GDM1 (cell line): ENCODE measurements at places on chromosomes 4 and X.

DNA sequence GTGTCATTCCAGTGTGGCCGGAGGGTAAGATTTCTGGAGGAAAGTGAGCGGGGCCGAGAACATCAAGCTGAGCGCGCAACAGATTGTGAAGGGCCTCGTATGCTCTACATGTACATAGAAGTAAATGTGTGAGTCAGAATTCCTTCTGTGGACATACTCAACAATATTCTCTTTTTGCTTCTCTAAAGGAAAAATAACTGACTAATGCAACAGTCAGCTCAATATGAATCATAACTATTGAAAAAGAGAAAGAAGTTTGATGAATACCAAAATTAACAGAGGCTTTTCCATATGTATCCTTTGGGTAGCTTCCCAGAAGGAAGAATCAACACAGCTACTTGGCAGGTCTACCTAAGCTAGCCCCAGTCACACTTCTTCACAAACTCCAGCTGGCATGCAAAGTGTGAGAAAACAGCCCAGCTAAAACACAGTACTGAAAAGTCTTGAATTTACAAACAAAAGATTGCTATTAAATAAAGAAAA lies 87.5 kb upstream of the ZFP42 start:
- no peak for DNase-seq

DNA sequence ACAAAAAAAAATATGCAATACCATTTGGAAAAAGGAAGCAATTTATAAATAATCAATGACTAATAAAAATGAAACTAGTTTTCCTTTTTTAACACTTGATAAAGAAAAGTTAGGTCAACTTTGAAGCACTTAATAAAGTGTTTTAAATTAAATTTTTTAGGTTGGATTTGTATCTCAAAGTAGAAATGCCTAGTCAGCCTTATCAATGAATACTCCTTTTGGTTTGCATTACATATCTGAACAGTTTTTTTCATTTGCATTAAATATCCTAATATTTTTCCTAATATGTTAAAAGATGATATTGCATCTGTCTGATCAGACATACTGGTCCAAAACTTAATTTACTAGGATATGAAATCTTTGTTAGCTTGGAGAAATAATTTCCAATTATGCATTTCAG lies 155.8 kb upstream of the ZFP42 start:
- DNase-seq, result no peak

DNA sequence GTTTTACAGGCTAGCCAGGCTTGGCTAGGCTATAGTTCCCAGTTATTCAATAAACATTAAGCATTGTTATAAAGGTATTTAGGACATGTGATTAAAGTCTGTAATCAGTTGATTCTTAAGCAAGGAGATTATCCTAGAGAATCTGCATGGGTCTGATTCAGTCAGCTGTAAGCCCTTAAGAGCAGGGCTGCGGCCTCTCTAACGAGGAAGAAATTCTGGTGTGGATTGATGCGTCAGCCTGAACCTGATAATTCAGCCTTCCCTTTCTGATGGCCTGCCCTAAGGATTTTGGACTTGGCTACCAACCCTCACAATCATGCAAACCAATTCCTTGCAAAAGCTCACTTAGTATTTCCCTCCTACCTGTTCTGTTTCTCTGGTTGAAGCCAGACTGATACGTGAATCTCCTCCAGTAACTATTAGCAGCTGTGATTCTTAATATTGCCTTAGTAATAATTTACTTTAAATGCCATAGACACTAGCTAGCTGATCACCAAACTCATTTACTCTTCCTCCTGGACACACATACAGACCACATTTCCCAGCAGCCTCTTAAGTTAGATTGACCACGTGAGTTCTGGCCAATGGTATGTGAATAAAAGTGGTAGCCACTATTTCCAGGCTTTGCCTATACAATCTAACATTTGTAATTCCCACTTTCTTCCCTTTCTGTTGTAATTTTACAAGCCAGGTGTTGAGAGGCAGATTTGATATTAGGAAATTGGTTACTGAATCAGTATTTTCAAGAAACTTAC lies 678.0 kb upstream of the INTU start:
- DNase-seq, result no peak

DNA sequence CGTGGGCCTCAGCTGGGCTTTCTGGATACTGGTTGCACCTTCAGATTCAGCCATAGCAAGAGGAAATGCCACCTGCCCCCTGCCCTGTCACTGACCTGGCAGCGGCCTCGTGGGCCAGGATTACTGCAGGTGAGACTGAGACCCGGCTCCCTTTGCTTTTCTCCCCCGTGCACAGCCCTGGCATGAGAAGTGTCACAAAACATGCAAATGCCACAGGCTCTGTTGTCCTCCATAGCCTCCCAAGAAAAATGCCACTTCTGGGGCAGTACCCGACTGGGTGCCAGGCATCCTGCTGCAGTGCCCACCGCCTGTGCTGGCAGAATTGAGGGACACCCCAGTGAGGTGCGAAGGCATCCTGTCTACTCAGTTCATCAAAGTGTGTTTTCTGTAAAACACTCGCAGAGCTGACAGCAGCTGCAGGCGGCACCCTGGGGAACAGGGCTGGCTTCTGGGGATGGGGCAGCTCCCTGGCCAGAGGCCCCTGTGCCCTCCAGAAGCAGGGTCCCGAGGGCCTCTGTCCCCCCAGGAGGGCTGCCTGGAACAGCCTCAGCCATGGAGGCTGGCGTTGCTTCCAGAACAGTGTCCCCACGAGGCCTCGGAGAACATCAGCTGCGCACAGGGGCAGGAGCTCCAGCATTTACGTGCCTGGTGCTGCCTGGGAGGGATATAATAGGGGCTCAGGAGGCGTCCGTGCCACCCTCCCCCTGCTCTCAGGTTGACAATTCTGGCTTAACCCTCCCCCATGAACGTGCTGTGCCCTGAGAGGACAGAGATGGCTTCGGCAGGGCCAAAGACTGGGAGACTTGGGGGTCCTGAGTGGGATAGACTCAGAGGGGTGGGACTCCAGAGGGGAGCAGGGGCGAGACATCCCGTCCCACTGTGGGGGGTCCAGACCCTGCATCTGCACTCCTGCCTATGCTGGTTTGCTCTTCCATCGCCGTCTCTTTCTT lies 99.5 kb upstream of the NKX1-1 start:
- DNase-seq, result no peak

DNA sequence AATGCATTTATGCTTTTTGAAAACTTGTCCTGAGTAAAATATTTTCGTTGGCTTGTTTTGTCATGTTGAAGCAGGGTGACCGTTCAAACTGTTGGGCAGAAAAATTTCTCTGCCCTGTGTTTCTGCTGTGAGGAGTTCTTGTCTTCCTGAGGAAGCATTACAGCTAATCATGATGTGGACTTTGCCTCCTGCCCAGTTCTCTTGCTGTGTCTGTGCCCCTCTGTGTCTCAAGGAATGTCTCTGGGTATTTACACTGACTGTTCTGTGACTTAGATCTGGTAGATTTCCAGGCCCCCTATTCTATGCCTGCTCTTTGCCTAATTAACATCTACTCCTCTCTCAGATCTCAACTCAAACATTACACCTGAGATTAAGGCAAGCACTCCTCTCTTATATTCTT lies 30.4 kb upstream of the RPL34 start:
- no peak for DNase-seq

DNA sequence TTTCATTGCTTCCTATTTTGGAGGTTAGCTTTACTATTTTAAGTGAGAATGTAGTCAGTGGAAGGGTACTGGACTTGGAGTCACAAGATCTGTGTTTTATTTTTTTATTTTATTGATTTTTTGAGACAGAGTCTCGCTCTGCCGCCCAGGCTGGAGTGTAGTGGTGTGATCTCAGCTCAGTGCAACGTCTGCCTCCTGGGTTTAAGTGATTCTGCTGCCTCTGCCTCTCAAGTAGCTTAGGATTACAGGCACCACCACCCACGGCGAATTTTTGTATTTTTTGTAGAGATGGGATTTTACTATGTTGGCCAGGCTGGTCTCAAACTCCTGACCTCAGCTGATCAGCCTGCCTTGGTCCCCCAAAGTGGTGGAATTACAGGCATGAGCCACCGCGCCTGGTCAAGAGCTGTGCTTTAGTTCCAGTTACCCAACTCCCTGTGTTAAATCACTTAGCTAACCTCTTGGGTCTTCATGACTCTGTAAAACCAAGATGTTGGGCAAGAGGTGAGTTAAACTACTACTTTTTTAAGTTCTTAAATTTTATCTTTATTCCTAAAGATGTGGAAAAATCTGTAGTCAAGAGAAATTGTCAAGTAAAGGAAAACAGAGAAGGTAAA lies 11.2 kb downstream of the USP9X start:
- DNase-seq, result no peak

- DNase-seq, result no peak
Measured at GRCh38 chr4:121989715-121990114, 37.9 kb upstream of the TRPC3 start.

GRCh38 chrX:85828771-85829170 lies 218.6 kb downstream of the CHM start:
- no peak for DNase-seq

DNA sequence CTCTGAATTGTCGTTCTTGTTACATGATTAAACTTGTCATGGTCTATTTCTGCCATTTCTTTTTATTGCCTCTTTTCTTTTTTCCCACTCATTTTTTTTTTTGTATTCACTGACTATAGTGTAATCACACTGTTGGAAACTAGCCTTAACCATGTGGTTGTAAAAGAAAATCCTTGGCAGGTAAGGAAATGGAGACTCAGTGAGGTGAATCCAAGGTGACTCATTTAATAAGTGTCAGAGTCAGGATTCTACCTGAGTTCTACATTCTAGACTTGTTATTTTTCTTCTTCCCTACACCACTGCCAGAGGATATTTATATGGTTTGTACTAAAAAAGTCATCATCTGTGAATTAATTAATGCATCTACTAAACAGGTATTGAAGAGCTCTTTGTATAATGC lies 152.2 kb downstream of the CBLL2 start:
- DNase-seq, result no peak

- DNase-seq, result peak; percentile 51
Measured at GRCh38 chrX:40105835-40106675, 8.3 kb upstream of the BCOR start.

DNA sequence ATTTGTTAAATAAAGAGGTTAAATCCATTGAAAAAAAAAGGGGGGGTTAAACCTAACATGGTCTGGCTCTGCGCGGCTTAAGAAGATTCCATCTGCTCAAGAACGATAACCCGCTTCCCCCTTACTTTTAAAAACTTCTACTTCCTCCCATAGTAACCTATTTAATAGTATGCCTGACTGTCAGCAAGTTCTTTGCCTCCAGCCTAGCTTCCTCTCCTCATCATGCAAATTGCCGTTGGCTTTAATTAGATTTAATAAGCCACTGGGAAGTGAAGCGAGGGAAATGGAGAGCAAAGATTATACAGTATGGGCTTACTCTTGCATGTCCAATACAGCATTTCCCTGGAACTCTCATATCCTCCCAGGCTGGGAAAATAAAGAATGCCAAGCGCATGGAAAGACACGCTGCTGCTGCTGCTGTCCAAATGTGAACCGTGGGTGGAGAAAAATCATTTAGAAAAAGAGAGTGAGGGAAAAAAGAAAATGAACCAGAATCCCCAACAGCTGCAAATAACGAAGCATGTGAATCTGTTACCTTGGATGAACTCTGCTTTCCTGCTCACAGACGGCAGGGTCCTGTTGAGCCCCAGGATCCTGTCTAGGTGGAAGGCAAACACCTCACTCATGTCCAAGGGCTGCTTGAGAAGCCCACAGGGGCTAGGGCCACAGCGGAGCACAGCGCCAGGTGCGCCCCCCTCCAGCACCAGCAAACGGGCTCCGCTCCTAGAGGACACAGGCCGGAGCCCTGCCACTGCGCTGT lies 2.7 kb downstream of the GASK1B start:
- peak; percentile 26 for DNase-seq

DNA sequence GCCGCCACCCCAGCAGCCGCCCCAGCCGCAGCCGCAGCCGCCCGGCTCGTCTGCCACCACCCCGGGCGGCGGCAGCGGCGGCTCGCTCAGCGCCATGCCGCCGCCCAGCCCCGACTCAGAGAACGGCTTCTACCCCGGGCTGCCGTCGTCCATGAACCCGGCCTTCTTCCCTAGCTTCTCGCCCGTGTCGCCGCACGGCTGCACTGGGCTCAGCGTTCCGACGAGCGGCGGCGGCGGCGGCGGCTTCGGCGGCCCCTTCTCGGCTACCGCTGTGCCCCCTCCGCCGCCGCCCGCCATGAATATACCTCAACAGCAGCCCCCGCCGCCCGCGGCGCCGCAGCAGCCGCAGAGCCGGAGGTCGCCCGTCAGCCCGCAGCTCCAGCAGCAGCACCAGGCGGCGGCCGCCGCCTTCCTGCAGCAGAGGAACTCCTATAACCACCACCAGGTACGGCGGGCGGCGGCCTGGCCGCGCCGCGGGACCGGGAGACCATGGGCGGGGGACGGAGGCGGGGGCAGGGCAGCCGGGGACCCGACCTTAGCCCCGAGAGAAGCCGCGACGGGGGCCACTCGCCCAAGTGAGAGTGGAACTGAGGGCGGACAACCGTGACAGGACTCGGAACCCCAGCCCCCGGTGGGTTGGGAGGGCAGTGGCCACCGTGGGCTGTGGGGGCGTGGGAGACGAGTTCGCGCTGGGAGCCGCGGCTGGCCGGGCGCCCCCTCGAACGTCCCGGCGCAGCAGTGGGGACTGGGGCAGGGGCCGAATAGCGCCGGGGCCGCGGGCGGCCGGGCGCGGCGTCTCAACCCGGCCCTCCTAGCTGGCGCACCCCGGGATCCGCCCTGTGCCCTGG lies 1.8 kb downstream of the CPEB2 start:
- peak; percentile 8 for DNase-seq

DNA sequence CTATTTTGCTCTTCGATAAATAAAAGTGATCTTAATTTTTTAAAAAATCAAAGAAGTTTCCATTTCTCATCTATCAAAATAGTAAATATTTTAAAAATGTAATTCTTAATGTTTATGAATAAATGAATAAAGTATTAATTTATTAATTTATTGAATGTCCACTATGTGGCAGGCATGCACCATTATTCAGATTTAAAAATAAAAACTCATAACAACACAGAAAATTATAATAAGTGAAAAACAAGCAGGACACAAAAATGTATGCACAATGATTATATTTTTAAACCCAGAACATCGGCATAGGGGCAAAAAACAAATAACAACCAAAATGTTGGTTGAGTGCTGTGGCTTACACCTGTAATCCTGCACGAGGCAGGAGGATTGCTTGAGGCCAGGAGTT lies 5.3 kb upstream of the PYURF start:
- no peak for DNase-seq

GRCh38 chr4:173745765-173746164 lies 215.7 kb upstream of the HAND2 start:
- no peak for DNase-seq

DNA sequence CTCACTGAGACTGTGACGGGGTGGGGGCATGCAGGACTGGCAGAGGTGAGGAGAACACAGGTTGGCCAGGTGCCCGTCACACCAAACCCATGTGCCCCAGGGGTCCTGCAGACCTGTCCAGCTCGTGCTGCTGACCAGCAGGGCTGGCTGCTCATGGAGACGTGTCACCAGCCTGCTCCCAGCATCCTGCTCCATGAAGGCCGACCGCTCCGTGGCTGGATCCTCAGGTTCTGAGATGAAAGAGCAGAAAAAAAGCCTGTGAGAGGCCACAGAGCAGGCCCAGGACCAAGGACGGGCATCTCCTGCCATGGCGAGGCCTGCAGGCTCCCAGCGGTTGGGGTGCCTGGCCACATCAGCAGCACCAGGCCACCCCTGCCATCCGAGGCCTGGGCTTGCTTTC lies 71.7 kb upstream of the DRD5 start:
- no peak for DNase-seq

- peak; percentile 49 for DNase-seq
Measured at GRCh38 chrX:153554519-153555167, 37.2 kb downstream of the ATP2B3 start.

GRCh38 chr4:10093801-10094552 lies 22.6 kb downstream of the WDR1 start:
- DNase-seq, result peak; percentile 89
